ENCODE measurements at places on chromosomes 3 and 15.

DNA sequence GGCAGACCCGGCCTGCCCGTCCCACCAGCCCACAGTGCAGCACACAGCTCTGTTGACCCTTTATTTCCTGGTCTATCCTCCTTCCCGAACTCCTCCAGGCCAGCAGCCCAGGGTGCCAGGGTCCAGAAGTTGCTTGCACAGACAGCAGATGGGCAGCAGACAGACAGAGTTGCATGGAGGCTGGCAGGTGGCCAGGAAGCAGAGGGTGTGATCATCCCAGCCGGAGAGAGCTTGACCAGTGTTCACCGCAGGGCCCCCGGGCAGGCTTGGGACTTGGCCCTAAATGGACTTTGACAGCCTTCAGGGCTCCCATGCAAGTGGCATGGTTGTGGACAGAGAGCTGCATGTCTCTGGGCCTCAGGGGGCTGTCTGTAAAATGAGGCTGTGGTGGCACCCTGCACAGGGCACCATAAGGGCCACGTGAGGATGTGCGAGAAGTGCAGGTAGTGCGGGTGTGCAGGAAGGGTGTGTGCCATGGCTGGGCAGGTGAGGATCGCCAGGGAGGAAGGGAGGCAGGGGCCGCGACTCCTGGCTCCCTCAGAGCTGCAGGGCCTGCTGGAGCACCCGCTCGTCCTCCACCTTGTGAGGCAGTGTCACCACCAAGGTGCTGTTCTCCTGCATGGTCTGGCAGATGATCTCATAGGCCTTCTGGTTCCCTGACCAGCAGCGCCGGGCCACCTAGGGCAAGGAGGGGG lies 6.3 kb upstream of the ZXDC start:
- DNase-seq = no peak

- no peak for DNase-seq
Observed at GRCh38 chr15:34275721-34276120, 50.9 kb downstream of the EMC4 start.

DNA sequence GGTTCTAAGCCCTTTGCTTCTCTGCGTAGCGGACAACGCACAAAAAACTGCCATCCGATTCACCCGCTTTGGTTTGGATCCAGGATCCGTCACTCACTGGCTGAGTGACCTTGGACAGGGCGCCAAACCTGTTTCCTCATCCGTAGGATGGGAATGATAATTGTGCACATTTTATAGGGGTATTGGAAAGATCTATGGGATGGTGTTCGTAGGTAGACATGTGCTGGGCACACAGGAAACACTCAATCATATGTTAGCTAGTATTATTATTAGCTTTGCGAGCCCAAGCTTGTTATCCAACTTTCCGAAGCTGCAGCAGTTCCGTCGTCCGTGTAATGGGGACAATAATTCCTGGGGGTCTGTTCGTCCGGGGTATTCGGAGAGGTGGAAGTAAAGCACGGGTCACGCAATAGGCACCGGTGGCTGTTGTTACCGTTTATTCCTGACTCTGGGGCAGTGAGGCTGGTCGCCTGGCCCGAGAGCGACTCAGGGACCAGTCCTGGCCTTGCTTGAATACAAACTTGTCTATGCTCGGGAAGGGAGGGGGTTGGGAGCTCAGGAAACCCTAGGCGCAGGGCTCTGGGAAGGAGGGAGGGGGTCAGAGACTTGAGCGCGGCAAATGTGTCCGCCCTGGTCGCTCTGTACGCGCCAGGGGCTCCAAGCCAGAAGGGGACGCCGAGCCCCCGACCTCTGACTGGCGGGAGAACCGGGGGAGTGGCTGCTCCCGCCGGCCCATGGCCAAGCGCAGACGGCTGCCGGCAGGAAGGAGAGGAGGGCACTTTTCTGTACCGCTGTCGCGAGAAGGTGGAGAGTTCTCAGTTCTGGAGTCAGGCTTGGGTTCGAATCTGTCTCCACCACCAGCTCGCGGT lies 1.3 kb downstream of the SPSB4 start:
- no peak for DNase-seq

GRCh38 chr15:68382286-68383007 lies 49.5 kb downstream of the ITGA11 start:
- DNase-seq = no peak

GRCh38 chr15:72593838-72594237 lies 60.7 kb upstream of the GOLGA6B start:
- DNase-seq = no peak

- no peak for DNase-seq
Observed at GRCh38 chr3:4756057-4756775, 223.0 kb upstream of the BHLHE40 start.

GRCh38 chr3:125334675-125335560 lies 40.2 kb downstream of the ZNF148 start:
- DNase-seq = no peak

DNA sequence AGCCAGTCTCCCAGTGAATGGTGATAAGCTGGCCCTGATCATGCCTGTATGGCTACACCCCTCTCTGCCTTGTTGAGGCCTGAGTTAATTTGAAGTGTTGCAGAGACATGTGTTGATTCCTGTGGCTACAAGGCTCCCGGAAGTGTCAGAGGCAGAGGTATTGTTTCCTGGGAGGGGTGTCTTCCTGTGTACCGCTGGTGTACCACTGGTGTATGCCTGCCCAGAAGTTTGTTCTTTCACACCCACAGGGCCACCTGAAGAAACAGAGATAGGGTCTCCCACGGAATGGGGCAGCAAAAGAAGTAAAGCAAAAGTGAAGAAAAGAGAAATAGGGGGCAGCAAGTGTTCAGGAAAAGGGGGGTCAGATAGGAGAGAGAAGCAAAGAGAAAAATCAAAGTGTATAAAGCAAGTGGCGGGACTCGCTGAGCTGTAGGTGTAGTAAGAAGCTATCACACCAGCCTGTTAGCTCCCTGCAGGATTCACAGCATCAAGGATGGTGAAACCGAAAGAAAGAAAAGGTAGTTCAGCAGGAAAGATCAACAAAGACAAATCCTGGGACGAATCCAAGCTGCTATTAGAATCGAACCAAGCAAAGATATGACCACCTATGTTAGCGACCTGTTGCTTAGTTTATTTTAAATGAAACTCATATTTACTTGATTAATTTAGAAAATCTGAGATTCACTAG lies 36.6 kb upstream of the CD47 start:
- no peak for DNase-seq

DNA sequence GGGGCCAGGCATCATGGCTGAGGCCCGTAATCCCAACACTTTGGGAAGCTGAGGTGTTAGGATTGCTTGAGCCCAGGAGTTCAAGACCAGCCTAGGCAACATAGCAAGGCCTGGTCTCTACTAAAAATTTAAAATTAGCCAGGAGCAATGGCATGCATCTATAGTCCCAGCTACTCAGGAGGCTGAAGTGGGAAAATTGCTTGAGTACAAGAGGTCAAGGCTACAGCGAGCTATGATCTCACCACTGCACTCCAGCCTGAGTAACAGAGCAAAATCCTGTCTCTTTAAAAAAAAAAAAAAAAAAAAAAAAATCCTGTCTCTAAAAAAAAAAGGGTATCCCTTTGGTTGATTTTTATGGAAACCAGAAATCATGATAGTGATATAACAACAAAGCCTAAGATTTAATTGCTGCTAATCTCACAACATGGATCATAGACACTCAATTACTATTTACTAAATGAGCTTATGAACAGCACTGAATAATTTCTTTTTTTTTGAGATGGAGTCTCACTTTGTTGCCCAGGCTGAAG lies 12.1 kb downstream of the PCLAF start:
- no peak for DNase-seq

DNA sequence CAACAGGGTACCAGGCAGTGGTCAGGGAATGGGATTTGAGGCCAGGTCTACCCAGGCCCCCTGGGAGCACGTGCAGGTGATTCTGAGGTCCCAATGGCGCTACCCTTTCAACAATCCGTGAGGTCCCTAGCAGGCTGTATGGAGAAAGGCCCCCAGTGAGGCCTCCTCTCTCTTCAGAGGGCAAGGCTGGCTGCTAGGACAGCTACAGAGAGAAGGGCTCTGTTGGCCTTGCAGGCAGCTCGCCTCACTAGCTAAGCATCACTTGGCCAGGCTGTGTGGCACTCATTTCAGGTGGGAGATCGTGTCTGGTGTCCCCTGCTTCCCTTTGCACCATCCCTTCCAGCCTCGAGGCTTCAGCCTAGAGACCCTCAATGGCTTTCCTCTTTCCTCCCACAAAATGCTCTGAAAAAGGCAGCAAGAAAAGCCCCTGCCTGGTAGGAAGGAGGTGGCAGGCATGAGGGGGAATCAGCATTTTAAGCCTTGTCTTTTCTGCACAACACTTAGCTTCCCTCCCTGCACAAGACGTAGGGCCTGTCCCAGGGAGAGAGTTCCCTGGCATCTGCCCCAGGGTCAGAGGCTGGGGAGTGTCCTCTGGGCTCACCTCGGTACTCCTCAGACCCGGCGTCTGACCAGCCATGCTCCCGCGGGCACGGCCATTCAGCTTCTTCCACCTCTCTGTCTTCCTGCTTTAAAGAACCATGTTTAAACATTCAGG lies 111.8 kb downstream of the ASB7 start:
- DNase-seq = no peak

DNA sequence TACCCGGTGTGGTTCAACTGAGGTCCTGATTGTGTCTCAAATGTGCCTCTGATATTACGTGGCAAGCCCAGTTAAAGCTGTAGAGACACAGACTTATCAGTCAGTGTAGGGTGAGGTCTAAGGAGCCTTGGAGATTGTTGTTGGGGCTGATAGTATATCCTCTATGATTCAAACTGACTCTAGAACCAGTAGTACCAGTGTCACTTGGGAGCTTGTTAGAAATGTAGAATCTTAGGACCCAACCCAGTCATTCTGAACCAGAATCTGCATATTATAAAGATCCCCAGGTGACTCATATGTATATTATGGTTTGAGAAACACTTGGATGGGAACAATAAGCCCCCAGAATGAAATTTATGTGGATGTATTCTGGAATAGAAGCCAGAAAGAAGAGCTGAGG lies 83.5 kb downstream of the PIK3R4 start:
- DNase-seq = no peak

GRCh38 chr3:192169332-192169915 lies 557.9 kb downstream of the FGF12 start:
- no peak for DNase-seq

DNA sequence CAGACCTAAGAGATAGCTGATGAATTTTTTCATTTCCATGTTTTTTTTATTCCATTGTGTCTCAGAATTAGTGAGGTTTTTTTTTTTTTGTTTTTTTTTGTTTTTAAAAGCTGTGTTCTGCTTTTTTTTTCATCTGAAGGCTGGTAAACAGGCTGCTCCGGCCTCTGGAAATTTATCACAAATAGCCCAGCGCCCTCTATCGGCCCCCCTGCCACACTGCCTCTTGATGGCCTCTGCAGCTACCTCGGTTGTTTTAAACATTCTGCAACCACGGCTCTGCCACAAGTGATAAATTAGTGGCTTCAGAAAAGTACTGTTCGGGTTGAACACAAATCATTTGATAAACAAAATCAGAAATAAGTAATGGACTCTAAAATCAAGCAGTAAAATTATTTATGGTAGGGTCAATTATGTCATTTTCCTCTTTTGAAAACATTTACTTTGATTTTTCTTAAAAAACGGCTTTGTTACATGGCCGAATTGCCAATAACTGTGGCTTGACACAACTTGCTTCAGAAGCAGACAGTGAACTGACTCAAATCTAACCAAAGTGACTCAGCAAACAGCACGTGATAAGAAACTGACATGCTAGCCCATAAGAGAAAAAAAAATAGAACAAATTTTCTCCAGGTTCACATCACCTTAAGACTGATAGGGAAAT lies 87.8 kb downstream of the RSL24D1 start:
- DNase-seq = no peak

GRCh38 chr15:90885432-90886290 lies 1.4 kb downstream of the FES start:
- DNase-seq = no peak

DNA sequence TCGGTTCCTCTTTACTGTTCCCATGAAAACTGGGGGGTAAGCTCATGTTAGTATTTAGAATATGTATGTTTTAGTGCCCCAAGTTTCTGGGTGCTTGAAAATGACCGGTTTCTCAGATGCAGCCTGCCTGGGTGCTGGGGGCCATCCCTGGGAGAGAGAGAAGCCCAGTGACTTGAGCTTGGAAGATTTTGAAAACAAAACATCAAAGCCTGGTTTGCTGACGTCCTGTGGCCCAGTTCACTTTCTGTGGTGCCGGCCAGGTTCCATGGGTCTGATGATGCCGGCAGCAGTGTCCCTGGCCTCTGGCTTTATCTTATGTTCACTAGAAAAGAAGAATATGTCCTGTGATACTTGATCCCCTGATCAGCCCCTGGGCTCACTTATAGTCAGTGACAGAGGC lies 17.1 kb downstream of the APBA2 start:
- no peak for DNase-seq

DNA sequence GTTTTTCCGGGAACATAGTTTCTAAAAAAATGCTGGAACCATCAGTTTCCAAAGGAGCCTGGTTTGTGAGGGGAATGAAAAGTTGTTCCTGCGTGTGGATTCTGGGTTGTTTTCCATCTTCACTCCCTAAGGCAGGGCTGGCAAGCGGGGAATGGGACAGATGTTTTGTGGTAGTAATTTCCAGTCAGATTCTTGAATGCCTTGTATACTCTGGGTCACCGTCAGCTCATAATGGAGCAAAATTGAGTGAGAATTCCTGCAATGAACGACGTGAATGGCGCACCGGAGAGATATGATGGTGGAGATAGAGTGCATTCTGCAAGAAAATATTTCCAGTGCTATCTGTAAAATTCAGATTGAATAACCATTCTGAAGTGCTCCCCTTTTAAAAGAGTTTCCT lies 19.9 kb downstream of the EEFSEC start:
- no peak for DNase-seq

DNA sequence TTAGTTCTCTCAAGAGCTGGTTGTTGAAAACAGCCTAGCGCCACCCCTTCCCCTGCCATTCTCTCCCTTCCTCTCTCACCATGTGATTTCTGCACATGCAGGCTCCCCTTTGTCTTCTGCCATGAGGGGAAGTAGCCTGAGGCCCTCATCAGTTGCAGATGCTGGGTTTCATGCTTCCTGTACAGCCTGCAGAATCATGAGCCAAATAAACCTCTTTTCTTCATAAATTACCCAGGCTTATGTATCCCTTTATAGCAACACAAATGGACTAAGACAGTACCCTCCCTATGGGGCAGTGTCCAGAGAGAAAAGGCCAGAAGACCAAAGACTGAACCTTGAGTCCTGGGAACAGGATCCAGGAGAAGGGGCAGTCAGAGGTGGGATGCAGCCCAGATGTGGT lies 54.7 kb downstream of the CLEC3B start:
- DNase-seq = no peak

DNA sequence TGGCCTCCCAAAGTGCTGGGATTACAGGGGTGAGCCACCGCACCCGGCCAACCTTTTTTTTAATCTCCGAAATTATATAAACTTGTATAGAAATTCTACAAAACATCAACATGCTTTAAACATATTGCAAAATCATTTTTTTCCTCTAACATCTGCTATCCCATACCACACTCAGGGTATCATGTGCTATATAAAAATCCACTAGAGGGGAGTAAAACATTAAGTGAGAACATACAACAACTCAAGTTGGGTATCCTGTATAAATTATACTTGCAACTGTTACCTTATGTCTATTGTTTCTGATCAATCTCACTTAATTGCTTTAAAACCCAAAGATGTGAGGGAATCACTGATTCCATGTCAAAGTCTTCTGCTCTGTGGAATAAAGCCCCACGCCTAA lies 71.9 kb upstream of the FBN1 start:
- DNase-seq = no peak

All from esophagus squamous epithelium (tissue), 5 donors.